Cardiac septum (tissue), 1 donor: ENCODE measurements at places on chromosomes 3 and 15.

DNA sequence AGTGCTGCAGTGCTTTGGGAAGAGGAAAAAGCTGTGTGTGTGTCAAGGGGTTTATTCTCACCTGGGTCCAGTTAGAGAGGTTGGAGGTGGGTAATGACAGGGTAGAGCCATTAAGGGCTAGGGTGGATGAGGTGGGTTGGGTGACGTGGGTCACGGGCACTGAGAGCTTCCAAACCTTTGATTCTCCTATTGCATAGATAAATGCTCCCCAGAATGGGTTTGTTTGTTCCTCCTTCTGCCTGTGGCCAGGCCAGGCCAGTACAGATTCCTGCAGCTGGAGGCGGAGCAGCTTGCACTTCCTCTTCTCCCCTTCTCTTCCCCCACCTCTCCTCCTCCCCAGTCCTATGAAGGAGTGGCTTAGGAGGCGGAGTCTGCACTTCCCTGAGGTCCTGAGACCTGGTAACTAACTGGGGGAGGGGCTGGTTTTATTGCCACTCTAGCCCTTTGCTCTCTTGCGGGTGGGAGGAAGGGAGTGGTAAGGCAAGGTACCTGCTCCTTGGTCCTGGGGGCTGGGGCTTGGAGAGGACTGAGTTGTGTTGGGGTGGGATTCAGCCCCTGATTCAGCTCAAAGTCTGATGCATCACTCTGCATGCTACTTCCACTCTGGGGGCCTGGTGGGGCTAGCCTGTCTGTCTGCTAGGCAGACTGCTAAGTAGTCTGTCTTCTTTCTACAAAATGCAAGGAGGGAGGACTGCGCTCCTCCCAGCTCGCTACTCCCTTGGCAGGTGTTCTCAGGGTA, 3.5 kb downstream of the SPINT1 start:
- DNase-seq, result peak; percentile 84

DNA sequence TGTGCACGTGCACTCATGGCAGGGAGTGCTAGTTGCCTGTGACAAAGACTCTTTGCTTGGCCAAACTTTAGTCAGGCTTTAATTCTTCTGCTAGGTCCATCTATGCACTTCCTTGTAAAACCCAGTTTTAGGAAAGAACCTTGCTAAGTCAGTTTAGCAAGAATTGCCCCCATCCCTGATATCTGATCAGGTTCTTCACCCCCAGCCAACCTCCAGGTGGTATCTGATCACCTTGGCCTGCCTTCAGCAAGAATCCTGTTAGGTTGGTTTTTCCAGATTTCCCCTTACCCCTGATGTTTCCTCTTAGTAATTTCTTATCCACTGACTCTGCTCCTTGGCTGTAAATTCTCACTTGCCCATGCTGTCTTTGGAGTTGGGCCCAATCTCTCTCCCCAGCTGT, 8.4 kb downstream of the HSPBAP1 start:
- no peak for DNase-seq

- DNase-seq, result no peak
Measured at GRCh38 chr15:93195109-93195508, 106.1 kb upstream of the RGMA start.

DNA sequence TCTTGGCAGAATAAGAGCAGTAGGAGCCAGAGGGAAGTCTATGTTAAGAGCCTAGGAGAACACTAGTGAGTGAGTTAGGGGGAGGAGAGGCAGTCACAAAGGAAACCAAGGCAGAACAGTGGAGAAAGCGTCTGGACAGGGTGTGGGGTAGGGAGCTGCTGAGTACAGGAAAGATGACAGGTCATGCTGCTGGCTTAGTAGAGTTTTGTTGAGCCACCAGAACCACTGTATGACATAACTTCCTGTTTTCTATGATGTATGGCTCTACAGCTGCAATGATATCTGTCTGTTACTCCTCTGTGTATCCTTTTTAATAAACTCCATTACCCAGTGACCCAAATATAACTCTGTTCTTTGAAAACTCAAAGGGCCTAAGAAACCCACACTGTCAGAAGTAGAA, 10.6 kb upstream of the STT3B start:
- DNase-seq, result no peak

- DNase-seq, result no peak
Measured at GRCh38 chr3:147361454-147362420, 44.6 kb downstream of the ZIC4 start.

- peak; percentile 53 for DNase-seq
Measured at GRCh38 chr15:75656331-75656730, 8.6 kb downstream of the SNX33 start.

- no peak for DNase-seq
Measured at GRCh38 chr3:106629215-106629832, 747.9 kb upstream of the CCDC54 start.

GRCh38 chr15:90763366-90764099, 46.4 kb downstream of the BLM start:
- DNase-seq, result no peak

DNA sequence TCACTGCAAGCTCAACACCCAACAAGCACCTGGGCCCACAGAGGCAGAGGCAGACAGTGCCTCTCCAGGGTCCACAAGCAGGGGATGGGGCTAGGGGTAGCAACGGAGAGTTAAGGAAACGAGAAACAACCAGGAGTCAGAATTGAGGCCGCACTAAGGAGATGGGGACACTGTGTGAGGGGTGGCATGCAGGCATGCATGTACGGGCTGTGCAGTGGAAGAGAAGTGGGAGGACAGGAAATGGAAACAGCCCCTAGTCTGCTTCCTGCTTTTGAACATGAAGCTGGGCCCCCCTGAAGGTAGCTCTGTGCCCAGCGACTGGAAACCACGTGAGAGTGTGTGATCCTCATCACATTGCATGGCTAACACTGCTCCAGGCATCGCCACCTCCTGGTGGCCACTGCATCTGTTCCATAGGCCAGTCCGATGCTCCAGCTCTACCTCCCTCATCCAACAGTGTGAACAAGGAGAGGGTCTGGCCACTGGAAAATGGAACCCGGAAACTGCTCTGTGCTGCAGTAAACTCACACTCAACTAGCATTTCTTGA, 44.0 kb downstream of the XXYLT1 start:
- no peak for DNase-seq

DNA sequence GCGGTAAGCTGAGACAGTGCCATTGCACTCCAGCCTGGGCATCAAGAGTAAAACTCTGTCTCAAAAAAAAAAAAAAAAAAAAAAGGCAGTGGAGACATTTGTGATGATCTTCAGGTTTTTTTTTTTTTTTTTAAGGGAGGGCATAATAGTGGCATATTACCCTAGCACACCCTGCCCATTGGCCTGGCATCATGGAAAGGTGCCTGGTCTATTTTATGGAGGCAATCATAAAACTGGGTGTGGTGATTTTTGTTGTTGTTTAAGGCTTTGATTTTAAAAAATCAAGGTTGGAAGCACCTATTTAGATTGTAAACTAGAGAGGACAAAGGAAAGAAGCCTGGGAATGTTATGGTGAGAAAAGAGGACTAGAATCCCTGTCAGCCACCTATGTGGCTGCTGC, 6.0 kb downstream of the IQGAP1 start:
- DNase-seq, result no peak

- DNase-seq, result peak; percentile 26
Measured at GRCh38 chr3:14770591-14770990, 48.2 kb upstream of the FGD5 start.

DNA sequence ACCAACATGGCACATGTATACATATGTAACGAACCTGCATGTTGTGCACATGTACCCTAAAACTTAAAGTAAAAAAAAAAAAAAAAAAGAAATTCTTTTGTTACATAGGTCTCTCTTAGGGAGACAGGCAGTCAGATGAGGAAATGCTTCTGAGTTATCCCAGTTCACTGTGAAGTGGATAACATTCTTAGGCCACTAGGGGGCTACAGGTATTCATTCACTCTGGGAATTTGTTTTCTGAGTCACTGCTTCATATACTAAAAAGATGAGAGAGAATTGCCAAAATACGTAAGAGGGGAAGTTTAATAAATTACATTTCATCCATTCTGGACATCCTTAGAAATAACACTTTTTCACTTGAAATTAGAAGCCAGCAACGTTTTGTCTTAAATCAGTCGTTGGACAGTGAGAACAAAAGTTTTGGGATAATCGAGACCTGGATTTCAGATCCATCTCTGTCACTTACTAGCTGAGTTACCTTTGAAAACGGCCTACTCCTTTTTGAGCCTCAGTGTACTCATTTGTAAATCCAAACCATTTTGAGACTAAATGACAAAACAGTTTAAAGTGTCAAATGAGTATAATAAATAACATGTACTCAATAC, 738.4 kb upstream of the ALCAM start:
- no peak for DNase-seq

DNA sequence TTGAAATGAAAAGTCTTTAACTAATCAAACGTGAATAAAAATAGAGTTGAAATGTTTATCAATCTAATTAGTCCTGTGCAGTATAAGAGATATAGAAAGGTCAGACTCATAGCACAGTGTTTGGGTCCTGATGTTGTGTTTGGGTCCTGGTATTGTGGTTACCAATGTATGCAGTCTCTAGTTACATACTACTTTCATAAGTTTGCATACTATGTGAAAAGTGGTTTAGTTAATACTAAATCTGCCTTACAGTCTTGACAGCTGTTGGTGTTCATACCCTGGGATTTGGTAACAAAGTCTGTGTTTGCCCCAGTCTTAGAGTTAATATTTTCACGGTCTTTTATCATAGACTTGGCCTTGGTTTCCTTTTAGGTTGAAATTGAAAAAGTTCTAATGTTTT, 41.7 kb downstream of the KIF15 start:
- DNase-seq, result no peak

DNA sequence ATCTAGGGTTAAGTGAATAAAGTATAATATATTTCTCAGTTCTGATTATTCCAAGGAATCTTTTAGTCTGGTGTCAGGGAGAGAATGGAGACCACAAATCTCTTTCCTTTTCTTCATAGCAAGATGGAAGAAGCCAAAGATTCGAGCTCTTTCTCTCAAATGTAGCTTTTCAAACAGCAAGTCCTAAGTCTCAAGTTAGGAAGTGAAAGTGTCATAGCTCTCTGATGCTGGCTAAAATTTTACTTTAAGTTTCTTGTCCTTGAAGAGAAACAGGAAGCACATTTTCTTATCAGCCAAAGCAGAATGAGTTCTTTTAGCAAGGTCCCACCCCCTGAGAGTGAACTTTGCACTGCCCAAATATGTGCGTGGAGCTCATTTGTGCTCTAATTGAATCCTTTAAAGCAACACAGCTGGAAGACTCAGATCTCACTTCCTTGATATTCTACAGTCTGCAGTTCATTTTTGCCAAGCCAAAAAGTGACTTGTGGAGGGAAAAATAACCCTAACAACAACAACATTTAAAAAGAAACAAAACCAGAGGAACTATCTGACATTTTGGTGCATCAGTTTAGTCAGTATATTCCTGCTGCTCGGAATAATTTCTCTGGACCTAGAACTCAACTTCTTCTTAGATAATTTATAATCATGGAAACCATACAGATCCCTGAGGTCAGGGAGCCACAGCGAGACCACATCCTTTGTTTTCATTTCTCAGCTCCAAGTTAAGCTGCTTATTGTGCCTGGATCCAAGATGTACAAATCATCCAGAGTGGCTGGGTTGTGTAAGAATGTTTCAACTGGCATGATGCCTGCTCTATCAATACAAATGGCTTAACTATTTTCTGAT, 238.7 kb upstream of the P2RY1 start:
- no peak for DNase-seq

DNA sequence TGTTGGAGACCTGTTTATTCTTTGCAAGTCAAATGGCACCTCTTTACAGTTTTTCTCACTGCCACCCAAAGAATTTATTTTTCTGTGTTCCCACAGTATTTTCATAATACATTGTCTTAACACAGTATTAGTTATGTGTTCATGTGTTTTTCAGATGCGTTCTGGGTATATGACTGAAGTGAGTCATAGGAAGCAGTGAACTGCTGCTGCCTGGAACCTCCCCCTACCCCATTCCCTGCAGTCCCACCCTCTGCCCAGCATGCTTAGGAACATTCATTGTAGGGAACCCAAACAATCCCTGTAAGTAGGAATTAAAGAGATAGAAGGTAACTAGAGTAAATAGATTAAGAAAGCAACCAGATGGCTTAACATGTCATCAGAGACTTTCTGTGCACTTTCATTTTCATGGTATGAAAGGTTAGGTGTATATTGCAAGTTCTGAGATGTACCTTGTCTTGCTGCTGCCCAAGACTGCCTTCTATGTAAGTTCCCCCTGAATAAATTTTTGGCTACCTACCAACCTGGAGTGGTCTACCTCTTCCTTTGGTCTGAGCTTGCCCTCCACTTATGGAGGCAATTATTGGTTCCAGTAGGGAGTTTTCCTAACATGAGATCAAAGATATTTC, 21.9 kb upstream of the SQOR start:
- DNase-seq, result no peak

GRCh38 chr3:149382101-149382467, 4.6 kb upstream of the TM4SF1 start:
- no peak for DNase-seq

DNA sequence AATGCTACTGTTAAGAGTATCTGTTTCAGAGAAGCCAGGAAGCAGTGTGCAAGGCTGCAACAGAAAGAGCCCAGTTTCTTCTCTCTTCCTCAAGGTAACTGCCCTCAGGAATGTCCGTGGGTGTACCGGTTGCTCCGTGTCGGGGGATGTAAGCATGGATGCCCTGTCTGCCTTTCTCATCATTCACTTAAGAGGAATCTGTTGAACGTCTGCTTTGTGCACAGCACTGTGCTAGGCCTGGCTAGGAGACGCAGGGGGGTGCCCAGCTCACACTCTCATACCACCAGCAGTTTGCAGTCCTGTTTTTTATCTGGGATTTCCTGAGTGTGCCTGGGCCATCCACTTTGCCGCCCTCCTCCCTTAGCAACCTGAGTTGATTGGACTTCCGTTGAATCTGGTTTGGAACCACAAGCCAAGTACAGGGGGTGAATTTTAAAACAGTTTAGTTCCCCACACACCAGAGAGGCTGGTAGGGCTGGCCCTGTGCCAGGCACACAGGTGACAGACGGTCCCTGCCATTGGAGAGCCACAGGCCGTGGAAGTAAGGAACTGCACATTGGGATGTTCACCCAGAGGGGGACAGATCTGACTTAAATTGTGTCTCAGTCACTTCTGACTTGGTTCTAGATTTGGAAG, 11.2 kb downstream of the BOC start:
- DNase-seq, result no peak

GRCh38 chr3:50523279-50523811, 19.9 kb upstream of the CACNA2D2 start:
- no peak for DNase-seq

DNA sequence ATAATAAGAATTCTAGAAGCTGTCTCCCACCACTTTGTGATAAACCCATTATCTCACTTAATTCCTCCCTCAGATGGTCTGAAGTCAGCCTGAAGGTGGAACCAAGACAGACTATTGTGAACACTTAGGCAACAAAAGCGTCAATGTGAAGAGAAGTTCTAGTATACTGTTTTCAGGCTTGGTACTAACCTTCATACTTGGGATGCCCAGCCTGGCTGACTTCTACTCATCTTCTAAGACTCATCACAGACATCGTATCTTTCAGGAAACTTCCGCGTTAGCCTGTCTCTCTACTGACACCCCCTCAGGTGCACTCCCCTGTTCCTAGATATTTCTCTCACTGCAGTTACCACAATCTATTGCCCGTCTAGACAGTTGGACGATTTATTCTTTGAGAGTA, 201.2 kb downstream of the SATB1 start:
- DNase-seq, result no peak
